Hair follicle dermal papilla cell (primary cell): ENCODE measurements at places on chromosomes 7 and 10. TPM values are rescaled to one million over a fixed set of nuclear protein-coding genes. Genes with fewer than 3 reads are reported as not detected.

Gene CTNNA3
- under 0.01 and 0.24 TPM in 2 replicates for total RNA-seq

Gene NACAD
- 3.5 and 4.5 TPM in 2 replicates for total RNA-seq

Gene SAMD9L
- total RNA-seq, result 26.8 and 39.3 TPM in 2 replicates

Gene PKD2L1
- total RNA-seq, result not detected in 2 replicates

Gene OIT3
- 0.32 TPM in 1 of 2 replicates, not detected in the other for total RNA-seq

Gene PRTFDC1
- 14.0 and 22.1 TPM in 2 replicates for total RNA-seq

Gene CFAP69
- 6.1 and 12.2 TPM in 2 replicates for total RNA-seq

Gene EGFR
- total RNA-seq, result 58.7 and 63.6 TPM in 2 replicates

Gene NODAL
- not detected in 2 replicates for total RNA-seq

Gene ZNF239
- 7.8 and 8.9 TPM in 2 replicates for total RNA-seq

Gene RAMP3
- 0.24 TPM in 1 of 2 replicates, not detected in the other for total RNA-seq

Gene TAC1
- total RNA-seq, result not detected in 2 replicates

Gene CHST3
- 52.9 and 55.5 TPM in 2 replicates for total RNA-seq

Gene UBE2D1
- 17.8 and 19.1 TPM in 2 replicates for total RNA-seq

Gene CRHR2
- total RNA-seq, result not detected in 2 replicates

Gene FAM25C
- total RNA-seq, result not detected in 2 replicates

Gene ITPRID1
- not detected in 2 replicates for total RNA-seq

Gene ALOX5
- total RNA-seq, result not detected in 2 replicates

Gene CYP3A4
- total RNA-seq, result not detected in 2 replicates

Gene CCDC136
- total RNA-seq, result 3.8 and 4.2 TPM in 2 replicates
